Lung microvascular endothelial cell (primary cell): ENCODE measurements at places on chromosomes 5 and 9. TPM values are rescaled to one million over a fixed set of nuclear protein-coding genes. Genes with fewer than 3 reads are reported as not detected.

Gene SLC1A1
- total RNA-seq, result 3.3 and 5.6 TPM in 2 replicates

Gene PCDHGA10
- 2.6 and 5.0 TPM in 2 replicates for total RNA-seq

Gene OR1Q1
- not detected in 2 replicates for total RNA-seq

Gene PCDHGB2
- total RNA-seq, result 1.3 and 1.4 TPM in 2 replicates

Gene FAM81B
- total RNA-seq, result 0.22 TPM in 1 of 2 replicates, not detected in the other

Gene CDKN2B
- 1.4 and 4.4 TPM in 2 replicates for total RNA-seq

Gene TMEFF1
- total RNA-seq, result 10.5 and 11.5 TPM in 2 replicates

Gene CLIC3
- total RNA-seq, result 0.22 TPM in 1 of 2 replicates, not detected in the other

Gene GARNL3
- total RNA-seq, result 2.4 and 2.6 TPM in 2 replicates

Gene IFNA10
- not detected in 2 replicates for total RNA-seq

Gene ECSCR
- total RNA-seq, result 392 and 472 TPM in 2 replicates

Gene RMRP
- 215,777 and 328,792 TPM in 2 replicates for total RNA-seq

Gene TEX48
- total RNA-seq, result not detected in 2 replicates

Gene FOXE1
- total RNA-seq, result not detected in 2 replicates

Gene QRFP
- total RNA-seq, result not detected in 2 replicates

Gene IL5
- total RNA-seq, result not detected in 2 replicates

Gene ZFP2
- total RNA-seq, result 0.79 and 1.1 TPM in 2 replicates

Gene SPINK7
- not detected in 2 replicates for total RNA-seq

Gene GLE1
- 8.5 and 10.9 TPM in 2 replicates for total RNA-seq

Gene ISOC1
- total RNA-seq, result 8.1 and 10.1 TPM in 2 replicates

Gene IFNA21
- not detected in 2 replicates for total RNA-seq

Gene OR1J2
- total RNA-seq, result not detected in 2 replicates

Gene GHR
- 3.1 and 5.6 TPM in 2 replicates for total RNA-seq

Gene LIX1
- not detected in 2 replicates for total RNA-seq

Gene ZNF354C
- total RNA-seq, result 5.0 and 6.1 TPM in 2 replicates
